B cell (primary cell): ENCODE measurements at places on chromosomes 3 and 15.

GRCh38 chr3:50089609-50089945 is 858 bp downstream of the RBM5 start:
- DNase-seq: no peak

- DNase-seq: no peak
Measured at GRCh38 chr15:68313501-68314410, 36.2 kb downstream of the FEM1B start.

DNA sequence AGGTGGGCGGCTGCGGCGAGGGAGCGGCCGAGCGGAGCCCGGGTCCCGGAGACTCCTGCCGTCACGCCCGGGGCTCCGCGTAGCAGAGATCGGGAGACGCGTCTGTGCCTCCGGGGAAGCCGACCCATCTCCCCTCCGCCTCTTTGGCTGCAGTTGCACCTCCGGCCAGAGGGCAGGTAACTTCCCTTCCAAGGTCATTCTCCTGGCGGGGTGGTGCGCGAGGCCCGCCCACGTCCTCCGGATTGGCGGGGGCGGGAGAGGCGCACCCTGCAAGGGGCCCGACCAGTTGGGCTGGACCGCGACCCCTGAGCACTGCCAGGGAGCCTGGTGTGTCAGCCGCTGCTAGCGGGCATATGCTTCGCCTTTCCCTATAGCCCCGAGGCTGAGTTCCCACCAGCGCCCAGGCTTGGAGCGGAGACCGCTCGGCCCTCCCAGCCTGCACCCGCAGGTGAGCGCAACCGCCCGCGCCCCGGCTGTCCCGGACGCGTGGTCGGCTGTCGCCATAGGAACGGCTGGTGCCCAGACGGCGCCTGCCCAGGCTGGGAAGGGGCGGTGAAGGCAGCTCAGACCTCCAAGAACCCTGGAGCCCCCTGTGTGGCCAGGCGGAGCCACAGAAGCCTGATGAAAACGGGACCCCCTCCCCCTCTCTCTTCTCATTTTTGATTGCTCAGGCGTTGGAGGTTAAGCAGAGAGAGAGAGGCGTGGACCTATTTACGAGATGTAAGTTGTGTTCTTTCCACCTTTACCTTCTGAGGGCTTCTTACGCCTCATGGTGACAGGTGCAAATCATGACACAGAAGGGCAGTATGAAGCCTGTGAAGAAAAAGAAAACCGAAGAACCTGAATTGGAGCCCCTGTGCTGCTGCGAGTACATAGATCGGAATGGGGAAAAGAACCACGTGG is 453 bp downstream of the ZDHHC23 start:
- no peak for DNase-seq

DNA sequence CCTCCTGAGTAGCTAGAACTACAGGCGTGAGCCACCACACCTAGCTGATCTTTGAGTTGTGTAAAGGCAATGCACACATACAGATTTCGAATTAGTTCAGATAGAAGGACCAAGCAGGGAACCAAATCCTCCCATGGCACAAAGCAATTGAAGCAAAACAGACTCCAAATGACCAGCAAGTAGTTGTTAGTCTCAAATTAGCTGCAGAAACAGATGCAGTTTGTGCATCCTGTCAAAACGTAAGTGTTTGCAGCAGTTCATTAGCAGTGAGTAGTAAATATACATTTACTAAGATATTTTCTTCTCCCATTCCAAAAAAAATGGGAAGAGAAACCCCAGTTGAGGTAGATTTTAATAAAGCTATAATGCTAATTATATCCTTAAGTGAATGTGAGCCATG is 15.8 kb upstream of the FAM174B start:
- DNase-seq: no peak

DNA sequence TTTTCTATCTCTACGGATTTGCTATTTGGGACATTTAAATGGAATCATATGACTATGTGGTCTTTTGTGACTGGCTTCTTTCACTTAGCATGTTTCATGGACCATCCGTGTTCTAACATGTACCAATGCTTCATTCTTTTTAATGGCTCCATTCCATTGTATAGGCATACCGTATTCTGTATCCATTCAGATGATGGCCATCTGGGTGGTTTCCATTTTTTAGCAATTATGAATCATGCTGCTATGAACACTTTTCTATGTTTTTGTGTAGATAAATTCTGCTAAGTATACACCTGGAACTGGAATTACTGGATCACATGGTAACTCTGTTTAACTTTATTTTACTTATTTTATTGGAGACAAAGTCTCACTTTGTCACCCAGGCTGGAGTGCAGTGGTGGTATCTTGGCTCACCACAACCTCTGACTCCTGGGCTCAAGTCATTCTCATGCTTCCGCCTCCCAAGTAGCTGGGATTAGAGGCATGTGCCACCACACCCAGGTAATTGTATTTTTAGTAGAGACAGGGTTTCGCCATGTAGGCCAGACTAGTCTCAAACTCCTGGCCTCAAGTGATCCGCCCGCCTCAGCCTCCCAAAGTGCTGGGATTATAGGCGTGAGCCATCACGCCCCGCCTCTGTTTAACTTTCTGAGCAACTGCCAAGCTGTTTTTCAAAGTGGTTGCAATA is 13.4 kb downstream of the UBP1 start:
- DNase-seq: no peak

DNA sequence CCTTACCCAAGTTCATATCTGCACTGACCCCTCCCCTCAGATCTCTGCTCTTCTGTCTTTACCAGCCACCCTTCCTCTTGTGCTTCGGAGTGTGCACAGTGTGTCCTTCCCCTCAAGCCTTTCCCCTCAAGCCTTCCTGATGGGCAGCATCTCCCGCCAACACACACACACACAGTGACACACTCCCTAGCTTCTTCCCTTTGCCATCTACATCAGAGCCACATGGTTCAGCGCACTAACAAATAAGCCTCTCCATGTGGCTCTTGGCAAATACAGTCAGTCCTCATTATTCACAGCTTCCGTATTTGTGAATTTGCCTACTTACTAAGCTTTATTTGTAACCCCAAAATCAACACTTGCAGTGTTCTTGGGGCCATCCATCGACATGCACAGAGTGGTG is 37.5 kb downstream of the SH3BP5 start:
- DNase-seq: peak; percentile 66

DNA sequence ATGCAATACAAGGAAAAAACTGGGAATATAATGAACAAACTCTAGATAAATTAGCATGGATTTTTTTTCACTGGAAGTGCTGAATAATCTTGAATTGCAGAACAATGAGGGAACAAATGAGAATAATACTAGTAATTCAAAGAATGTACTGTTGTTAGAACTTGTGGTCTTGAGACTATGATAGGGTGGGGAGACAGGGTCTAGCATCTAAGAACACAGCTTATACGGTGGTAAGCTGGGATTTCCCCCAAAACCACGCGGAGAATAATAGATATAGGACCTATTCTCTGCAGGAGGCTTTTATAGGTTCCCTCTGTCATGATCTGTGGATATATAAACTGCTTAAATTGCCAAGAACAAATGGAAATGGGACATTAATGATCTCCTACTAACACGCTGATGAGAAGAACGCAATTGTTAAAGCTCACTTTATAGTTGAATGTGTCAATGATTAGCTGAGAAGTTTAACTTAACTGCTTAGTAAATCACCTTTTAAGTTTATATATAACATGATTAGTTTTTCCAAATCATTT is 692.3 kb downstream of the ZPLD1 start:
- no peak for DNase-seq
